ENCODE measurements at places on chromosomes 7 and 10.

- DNase-seq, result no peak
Measured at GRCh38 chr10:90420637-90421318, 437.1 kb downstream of the HTR7 start.

DNA sequence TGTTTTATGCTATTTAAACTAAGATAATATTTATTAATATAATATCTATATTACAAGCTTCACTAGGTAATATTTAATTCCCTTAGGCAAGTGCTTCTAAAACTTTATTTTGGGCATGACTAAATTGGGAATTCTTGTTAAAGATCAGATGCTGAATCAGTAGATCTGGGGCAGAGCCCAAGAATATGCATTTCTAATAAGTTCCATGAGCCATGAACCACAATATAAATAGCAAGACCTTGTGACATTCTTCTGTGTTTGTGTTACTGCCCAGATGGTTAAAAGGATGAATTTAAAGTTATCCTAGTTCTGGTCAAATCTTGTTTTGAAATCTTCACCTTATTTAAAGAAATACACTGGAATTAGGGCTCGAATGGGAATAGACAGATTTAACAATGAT lies 258.4 kb upstream of the CACNA2D1 start:
- DNase-seq, result peak; percentile 13

DNA sequence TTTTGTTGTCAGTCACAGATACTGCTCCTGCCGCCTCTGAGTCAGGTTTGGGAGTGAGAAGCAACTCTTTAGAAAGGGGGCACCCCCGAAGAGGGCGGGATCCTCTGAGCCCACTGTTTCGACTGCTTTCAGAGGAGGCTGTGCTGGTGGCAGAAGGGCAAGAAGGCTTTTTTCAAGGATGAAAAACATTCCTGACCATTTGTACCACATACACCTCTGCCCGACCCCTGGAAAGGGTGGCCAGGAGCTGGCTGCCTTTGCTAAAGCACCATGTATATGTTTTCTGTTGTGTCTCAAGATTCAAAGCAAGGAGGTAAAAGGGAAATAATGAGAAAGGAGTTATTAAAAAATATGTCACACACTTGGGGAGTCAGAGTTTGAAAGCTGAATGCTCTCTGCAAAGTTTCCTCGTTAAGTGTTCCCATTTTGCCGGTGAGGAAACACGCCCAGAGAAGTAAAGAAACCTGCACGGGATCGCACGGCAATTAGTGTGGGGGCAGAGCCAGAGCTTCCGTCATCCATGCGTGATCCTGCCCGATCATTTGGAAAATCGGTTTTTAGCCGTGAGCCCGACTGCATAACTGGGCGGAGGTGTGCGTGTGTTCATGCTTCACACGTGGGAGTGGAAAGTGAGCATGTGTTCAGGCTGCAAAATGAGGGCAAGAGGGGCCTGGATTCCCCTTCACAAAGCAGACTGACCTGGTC lies 163.2 kb downstream of the ADAM12 start:
- DNase-seq, result no peak

DNA sequence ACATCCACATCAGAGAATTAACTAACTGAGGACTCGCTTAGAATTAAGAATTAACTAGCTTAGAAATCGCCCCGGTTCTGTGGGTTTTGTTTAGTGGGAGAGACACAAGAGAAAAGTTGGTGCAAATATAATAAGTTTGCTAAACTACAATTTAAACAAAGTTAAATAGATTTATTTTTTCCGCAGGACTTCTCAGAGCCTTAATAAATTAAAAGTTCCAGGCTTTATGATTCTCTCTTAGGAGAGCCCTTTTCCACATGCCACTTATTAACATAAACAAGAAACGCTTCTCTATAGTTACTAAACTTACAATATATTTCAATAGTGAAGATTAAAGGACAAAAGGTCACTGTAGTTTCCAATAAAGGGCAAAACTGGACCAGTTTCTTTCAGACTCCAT lies 100.0 kb downstream of the SLC25A13 start:
- no peak for DNase-seq

GRCh38 chr7:14147532-14147931 lies 158.1 kb upstream of the ETV1 start:
- no peak for DNase-seq

DNA sequence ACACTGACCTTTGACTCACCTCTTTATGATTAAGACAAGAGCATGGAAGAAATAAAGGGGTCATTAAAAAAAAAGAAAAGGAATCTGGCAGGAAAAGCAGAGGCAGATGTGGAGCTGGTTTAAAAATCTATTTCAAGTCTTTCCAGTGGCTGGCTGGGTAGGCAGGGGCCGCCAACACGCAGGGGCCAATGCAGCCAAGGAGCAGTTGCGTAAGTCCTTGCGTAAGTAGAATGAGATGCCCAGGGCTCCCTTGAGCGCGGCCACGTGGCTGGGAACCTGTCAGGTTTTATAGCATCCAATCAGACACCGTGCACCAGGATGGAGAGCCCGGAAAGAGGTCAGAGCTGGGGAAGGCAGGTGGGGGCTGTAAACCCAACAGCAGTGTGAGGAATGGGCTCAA lies 123.8 kb upstream of the INSYN2A start:
- no peak for DNase-seq

DNA sequence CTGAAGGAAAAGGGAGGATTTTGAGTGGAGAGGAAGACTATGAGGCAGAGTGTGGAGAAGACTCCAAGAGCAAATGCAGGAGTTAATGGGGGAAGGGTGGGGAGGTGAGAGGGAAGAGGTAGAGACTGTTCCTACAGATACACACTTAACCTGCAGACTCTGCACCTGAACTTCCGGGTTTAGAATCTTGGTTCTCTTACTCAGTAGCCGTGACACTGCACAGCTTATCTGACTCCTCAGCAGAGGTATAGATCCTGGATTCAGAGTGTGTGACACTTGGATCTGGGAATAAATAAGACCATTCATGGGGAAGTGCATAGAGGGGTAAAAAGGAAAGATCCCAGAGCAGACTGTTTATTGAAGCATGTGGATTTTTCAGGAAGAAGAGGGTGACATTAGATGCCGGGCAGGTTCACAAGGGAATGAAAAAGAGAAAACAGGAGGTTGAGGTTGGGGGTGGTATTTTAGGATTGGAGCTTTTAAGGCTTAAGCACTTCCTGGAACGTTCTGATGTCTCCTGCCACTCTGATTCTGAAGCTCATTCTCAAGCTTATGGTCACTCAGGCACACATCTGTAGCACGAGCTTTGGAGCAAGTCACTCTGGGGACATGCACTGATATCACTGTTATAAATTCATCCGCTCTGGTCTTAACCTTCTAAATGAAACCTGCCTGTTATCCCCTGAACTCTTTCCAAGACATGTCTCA lies 5.7 kb upstream of the ZC3HAV1L start:
- DNase-seq, result no peak

GRCh38 chr7:73442903-73443500 lies 9.4 kb downstream of the FZD9 start:
- DNase-seq, result no peak

DNA sequence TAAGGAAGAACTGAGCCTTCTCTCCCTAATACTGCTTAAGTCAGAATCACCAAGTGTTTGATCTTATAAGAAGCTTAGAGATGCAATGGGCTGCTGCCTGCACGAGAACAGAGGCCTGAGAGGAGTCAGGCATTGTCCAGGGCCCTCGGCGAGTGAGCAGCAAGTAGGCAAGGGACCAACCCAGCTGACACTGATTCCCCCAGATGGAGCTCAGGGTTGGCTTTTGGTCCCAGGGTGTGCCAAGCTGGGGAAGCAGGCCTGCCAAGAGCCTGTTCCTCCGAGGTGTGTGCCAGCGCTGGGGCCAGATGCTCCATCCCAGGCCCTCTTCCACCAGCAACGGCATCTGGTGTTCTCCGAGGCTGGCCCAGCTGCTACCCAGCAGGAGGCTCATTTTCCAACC lies 222.0 kb upstream of the ZMIZ1 start:
- no peak for DNase-seq

GRCh38 chr10:2851566-2851965 lies 215.8 kb upstream of the PFKP start:
- DNase-seq, result no peak

DNA sequence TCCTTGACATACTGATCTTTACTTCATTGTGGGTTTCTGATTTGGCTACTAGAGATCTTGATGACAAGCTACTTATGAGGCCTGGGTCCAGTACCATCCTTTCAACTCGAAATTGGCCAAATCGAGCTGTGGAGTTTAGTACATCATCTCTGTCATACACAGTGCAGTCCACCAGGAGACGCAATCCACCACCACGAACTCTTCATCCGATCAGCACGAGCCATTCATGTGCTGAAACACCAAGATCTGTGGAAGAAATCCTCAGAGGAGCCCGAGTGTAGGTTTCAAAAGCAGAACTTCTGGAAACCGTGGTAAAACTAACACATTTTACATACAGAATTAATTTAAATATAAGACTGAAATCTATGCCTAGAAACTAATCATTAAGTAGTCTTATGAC lies 14.2 kb downstream of the DNAJC9 start:
- no peak for DNase-seq

GRCh38 chr10:11179516-11180105 lies 161.9 kb downstream of the CELF2 start:
- DNase-seq, result no peak

- no peak for DNase-seq
Measured at GRCh38 chr10:16016688-16017087, 156.4 kb upstream of the MINDY3 start.

DNA sequence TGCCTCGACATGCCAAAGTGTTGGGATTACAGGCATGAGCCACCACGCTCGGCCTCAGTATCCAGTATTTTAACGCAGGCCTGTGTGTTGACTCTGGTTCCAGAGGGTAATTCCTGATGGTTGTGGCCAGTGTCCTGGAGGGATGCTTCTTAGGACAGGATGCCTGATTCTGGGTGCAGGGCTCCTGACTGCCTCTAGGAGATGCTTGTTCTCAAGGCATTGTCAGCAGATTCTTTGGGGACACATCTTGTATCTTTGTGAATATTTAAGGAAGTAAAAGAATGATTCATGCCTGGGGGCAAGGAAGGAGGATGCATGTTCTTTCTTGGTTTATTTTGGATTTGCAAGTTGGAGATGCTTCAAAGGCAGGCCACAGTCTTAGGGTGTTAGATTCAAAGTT lies 2.2 kb downstream of the ZDHHC4 start:
- peak; percentile 34 for DNase-seq

- peak; percentile 52 for DNase-seq
Measured at GRCh38 chr7:44881610-44882009, 3.7 kb downstream of the PURB start.

GRCh38 chr10:114151486-114151885 lies 22.5 kb downstream of the CCDC186 start:
- DNase-seq, result peak; percentile 44

DNA sequence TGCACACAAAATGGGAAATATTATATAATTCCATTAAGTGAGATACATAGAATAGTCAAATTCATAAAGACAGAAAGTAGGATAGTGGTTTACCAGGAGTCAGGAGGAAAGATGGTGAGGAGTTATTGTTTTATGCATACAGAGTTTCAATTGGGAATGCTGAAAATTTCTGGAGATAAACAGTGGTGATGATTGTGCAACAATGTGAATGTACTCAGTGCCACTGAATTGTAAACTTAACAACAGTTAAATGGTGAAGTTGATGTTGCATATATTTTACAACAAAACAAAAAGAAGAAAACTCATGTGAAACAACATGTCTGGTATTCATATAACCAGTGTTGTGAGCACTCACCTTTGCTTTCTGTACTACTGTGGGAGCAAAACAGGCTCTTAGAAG lies 168.9 kb upstream of the TEX47 start:
- DNase-seq, result no peak

DNA sequence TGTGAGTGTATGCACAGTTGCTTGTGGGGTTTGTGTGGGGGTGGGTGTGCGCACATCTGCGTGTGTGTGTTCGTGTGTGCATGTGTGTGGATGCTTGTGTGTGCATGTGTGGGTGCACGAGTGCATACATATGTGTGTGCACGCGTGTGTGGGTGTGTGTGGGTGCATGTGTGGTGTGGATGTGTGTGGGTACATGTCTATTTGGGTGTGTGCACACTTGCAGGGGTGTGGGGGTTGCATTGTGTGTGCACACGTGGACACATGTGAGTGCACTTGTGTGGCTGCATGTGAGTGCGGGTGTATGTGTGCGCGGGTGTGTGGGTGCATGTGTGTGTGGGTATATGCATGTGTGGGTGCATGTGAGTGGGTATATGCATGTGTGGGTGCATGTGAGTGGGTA lies 73.7 kb downstream of the NKX6-2 start:
- DNase-seq, result no peak

All from AG08396 (cell line).